Fibroblast of skin of left biceps (primary cell): ENCODE measurements at places on chromosomes 11 and 22.

GRCh38 chr11:63599211-63600122 lies 14.8 kb downstream of the PLAAT3 start:
- DNase-seq = peak; percentile 22

- no peak for DNase-seq
Measured at GRCh38 chr11:78318321-78319114, 99.1 kb downstream of the GAB2 start.

- DNase-seq = no peak
Measured at GRCh38 chr22:31337178-31337577, 9.0 kb downstream of the PATZ1 start.

DNA sequence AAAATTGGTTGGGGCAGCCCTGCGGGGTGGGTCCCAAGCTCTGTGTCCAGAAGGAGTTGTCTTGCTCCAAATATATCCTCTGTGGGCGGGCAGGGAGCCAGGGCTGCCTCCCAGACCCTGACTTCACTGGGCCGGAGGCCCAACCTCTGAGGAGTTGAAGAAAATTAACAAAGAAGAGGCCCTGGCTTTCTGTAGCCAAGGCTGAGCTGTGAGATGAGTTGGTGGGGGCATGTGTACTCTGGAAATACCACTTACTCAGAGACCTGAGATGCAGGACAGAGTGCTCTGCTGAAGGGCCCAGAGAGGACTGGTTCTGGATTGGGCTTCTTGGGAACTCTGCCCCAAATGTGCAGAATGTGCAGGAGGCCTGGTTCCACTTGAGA lies 96.3 kb downstream of the SWAP70 start:
- peak; percentile 77 for DNase-seq

DNA sequence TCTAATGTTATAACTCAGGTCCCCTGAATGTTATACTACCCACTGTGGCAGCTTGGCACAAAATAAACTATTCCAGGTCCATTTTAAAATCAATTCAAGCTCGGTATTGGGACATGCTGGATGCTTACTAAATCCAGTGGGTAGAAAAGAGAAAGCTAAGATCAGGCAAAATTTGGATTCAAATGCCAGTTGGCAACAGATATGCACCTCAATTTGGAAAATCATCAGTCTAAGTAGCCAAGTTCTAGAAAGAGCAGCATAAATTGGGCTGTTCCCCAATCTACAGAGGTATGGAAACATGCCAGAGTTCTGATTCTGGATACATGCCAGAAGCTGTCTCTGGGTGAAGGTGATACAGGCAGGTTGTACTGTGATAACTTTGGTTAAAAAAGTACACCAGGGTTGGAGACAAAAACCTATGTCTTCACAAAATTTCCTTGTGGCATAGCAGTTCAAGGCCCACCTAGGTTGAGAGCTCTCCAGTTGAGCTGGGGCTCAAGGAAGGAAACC lies 427.8 kb downstream of the LRRC4C start:
- no peak for DNase-seq

GRCh38 chr11:18705651-18706281 lies 7.2 kb downstream of the TMEM86A start:
- no peak for DNase-seq
